Stimulated activated CD4-positive, alpha-beta T cell treated with anti-CD3 and anti-CD28 coated beads, Interleukin-4, amount 100 ng/mL, for 24 hours (primary cell): ENCODE measurements at places on chromosomes 6 and 20.

DNA sequence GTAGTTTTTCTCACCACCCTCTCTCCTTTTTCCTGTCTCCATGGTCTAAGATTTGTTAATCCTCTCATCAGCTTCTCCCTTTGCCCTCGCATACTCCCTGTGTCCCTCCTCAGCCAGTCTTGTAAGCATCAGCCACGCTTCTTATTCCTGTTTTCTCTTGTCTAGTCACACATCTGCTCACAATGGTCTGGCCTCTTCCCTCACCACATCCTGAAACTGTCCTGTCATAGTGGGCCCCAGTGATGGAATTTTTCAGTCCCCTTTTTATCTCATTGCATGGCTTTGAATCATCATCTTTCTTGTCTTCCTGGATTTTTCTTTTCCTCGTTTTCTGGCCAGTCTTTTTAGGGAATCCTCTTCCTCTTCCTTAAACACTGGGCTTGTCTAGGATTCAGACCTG lies 57.2 kb downstream of the GFRA4 start:
- no peak for DNase-seq

- DNase-seq: no peak
Observed at GRCh38 chr6:153618371-153619322, 420.4 kb upstream of the OPRM1 start.

DNA sequence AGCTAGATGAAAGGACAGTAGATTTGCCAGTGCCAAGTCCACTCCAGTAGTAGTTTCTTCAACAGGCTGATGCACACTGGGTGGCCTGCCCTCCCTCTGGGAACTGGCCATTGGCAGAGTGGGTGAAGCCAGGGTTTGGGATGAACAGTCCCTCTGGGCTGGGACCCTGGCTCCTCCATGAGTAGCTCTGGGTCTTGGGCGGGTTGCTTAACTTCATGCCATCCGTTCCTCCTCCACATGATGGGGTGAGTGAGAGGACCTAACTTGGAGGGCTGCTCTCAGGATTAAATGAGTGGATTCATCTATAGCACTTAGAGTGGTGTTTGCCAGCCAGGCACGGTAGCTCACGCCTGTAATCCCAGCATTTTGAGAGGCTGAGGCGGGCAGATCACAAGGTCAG lies 47.2 kb downstream of the PLAGL2 start:
- no peak for DNase-seq

DNA sequence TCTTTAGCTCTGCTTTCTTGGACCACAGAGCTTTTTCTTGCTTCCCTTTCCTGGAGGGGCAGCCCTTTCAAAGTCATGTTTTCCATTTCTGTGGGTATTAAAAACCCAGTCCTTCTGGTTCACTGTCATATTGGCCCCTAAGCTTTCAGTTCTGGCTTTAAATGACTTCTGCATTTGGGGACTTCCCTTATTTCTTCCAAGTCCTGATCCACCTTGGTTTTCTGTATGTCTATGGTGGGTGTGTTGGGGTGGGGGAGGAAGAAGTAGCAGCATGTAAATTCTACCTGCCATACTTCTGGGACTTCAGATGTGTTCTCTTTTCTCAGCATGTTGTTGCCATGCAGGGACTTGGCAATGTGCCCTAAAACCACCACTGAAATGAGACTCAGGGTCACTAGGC lies 77.1 kb upstream of the EMILIN3 start:
- DNase-seq: no peak

DNA sequence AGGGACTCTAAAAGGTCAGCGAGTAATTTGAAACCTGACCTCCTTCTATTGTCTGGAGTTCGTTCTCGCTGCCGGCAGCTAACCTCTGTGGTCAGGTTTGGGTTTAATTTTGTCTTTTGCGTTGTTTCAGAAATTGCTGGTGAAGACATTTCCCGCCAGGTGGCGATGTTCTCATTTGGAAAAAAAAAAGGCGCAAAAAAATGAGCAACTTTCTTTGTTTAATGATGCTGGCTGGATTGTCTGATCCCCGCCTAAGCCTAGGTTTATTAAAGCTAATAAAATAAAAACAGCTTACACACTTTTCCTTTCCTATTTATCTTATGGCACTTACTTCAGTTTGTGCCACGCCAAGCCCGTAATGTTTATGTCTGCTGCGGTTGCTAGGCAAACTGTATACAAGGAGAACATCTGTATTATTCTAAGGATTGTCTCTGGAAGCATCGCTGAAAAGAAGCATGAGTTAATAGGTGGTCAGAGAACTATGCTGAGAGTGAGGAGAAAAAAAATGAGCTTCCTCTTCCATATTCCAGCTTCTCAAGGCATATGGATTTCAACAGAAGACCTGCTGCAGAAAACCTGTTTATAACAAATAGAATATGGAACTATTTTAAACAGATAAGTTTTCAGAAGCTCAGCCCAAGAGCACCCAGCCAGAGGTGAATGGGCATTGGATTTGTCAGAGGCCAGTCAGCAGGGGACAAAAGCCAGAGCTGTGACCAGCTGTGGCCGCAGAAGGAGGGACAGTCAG lies 205.7 kb downstream of the DOK5 start:
- peak; percentile 8 for DNase-seq

DNA sequence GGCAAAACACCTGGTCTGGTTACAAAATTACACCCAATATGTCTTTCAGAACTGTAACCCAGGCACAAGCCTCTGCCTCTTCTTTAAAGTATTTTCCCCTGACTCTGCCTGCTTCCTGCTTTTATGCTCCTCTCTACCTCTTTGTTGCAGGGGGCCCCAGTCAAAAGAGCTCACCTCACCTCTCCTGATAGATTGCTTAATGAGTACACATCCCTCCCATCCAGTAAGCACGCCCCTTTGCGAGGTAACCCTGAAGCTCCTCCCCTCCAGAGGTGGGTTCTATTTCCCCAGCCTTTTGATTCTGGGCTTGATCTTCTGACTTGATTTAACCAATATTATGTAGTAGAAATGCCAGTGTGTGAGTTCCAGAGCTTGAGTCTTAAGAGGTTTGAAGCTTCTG lies 56.6 kb upstream of the EYA2 start:
- DNase-seq: no peak

- no peak for DNase-seq
Observed at GRCh38 chr6:96878143-96878542, 19.5 kb downstream of the NDUFAF4 start.

GRCh38 chr6:5553767-5554166 lies 292.5 kb downstream of the FARS2 start:
- DNase-seq: no peak

- DNase-seq: no peak
Observed at GRCh38 chr6:126701676-126702560, 362.0 kb downstream of the CENPW start.

DNA sequence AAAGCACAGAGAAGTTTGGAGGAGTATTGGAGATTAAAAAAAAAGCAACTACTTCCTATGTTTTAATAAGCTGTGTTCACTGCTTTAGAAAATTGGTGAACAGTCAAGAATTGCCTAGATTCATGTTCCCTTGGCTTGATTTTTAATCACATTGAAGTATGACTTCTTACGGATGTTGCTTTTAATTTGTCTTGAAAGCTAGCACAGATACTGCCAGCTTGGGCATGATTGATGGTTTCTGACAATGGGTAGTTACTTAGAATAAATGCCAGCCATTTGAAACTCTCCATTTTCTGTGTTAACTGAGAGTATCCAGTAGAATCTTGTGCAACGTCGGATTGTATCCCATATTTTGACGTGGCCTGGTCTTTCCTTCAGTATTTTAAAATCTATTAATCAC lies 178.0 kb downstream of the DTNBP1 start:
- no peak for DNase-seq

DNA sequence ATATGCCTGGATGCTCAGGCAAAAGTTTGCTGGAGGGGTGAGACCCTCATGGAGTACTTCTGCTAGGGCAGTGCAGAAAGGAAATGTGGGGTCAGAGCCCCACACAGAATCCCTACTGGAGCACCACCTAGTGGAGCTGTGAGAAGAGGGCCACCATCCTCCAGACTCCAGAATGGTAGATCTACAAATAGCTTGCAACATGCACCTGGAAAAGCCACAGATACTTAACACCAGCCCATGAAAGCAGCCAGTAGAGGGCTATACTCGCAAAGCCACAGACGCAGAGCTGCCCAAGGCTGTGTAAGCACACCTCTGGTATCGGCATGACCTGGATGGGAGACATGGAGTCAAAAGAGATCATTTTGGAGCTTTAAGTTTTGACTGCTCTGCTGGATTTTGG lies 60.7 kb upstream of the GJE1 start:
- no peak for DNase-seq

GRCh38 chr6:148274809-148275208 lies 67.8 kb upstream of the SASH1 start:
- no peak for DNase-seq

DNA sequence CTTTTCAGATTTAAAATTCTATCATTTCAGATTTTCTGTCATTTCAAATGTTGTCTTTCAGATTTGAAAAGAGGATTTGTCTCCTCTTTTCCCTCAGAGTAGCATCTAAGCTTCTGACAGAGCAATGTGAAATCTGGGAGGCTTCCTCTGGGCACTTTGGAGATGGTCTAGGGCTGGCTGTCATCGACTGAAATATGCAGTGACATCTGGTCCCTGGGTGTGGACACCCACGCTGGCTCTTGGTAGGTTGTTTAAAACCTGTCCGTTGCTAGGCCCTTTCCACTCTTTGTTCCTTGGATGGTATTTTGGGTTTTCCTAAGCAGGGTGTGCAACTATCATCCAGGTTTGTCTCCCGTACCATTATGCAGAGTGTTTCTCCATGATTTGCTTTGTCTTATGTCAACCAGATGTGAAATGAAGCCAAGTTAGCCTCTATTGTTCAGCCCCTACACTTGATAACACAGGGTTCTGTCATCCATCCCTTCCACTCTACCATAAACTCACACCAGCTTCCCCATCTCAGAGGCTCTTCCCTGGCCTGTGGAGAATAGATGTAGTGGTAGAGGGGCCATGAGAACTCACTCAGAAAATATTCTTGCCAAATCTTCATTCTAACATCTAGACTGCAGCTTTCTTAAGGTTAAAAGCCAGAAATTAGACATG lies 5.0 kb upstream of the VIP start:
- no peak for DNase-seq

- no peak for DNase-seq
Observed at GRCh38 chr6:160058603-160059215, 62.9 kb upstream of the SLC22A1 start.

GRCh38 chr20:32465092-32465900 lies 107.2 kb downstream of the ASXL1 start:
- DNase-seq: no peak

DNA sequence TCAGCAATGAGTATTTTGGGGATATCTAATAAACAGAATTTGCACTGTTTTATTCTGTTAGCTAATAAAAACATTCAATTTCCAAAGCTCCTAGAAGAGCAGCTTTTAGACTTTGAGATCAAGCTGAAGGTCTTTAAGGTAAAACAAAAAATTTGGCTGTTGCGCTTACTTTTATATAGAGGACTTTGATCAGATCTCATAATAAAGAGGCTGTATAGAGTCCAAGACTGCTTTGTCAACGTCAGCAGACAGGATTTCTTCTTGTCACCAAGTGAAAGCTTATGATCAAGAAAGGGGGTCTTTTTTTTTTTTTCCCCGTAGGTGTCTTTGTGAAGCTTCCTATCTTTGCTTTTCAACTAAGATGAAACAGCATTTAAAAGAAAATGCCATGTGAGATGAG lies 556.5 kb upstream of the SLC35B3 start:
- DNase-seq: no peak

- no peak for DNase-seq
Observed at GRCh38 chr20:48709744-48710143, 118.1 kb downstream of the PREX1 start.

DNA sequence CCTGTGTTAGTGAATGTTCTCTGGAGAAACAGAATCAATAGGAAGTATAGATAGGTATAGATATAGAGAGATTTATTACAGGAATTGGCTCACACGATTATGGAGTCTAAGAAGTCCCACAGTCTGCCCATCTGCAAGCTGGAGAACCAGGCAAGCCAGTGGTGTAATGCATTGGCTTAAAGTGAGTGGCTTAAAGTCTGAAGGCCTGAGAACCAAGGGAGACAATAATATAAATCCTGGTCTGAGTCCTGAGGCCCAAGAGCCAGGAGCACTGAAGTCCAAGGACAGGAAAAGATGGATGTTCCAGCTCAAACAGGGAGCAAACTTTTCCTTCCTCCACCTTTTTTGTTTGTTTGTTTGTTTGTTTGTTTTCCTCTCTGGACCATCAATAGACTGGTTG lies 131.2 kb upstream of the LRFN2 start:
- no peak for DNase-seq

- DNase-seq: no peak
Observed at GRCh38 chr6:45378334-45378926, 696 bp upstream of the SUPT3H start.

DNA sequence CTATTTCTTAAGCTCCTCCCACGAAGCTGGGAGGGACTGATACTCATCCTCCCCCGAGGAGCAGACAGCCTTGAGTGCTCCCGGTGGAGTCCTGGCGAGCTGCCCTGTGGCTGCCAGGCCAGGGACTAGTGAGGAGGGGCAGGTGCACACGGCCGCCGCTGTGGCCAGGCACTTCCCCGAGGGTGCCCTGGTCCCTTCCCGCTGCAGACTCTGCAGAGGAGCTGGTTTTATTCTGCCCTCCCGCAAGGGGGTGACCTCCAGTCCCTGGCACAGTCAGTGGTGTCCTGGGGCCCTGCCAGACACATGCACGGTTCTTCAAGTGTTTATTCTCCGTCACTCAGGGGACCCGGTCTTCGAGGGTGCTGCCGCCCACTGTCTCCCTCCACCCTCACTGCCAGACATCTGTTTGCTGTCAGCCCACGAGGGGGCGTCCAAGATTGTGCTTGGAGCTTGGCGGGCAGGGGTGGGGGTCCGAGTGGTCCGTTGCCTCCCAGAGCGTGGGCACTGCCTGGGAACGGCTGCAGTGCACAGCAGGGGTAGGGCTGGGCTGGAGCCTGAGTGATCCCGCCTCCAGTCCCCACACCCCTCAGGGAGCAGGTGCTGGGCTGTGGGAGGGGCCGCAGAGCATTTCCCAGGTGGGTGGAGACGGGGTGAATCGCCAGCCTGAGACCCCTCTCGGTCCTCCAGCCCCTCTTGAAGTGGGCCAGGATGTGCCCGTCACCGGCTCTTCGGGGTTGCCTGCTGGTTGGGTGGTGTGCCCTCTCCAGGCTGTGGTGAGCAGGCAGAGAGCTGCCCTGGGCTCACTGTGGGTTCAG lies 3.1 kb upstream of the CABLES2 start:
- DNase-seq: peak; percentile 38

DNA sequence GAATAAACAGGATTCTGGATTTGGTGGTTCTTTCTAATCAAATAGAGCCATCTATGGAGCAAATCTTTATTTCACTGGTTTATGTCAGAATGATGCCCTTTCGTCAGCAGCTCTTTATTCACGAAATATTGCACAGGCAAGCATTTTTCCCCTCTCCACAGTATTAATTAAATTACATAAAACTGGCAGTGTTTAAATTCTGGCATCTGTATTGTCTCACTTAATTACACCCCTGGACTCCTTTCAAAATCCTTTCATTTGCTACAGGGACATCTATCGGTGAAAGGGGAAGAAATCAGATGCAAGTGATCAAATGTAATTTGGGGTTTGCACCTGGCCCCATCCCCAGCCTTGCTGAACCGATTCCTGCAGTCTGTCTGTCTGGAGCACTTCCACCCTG lies 801.9 kb downstream of the QKI start:
- DNase-seq: no peak

- DNase-seq: no peak
Observed at GRCh38 chr20:3704087-3704486, 8.3 kb downstream of the SIGLEC1 start.
